ENCODE measurements at places on chromosomes 6 and 20.

- DNase-seq: peak; percentile 81
Measured at GRCh38 chr6:28586962-28587745, 61.5 kb downstream of the GPX5 start.

DNA sequence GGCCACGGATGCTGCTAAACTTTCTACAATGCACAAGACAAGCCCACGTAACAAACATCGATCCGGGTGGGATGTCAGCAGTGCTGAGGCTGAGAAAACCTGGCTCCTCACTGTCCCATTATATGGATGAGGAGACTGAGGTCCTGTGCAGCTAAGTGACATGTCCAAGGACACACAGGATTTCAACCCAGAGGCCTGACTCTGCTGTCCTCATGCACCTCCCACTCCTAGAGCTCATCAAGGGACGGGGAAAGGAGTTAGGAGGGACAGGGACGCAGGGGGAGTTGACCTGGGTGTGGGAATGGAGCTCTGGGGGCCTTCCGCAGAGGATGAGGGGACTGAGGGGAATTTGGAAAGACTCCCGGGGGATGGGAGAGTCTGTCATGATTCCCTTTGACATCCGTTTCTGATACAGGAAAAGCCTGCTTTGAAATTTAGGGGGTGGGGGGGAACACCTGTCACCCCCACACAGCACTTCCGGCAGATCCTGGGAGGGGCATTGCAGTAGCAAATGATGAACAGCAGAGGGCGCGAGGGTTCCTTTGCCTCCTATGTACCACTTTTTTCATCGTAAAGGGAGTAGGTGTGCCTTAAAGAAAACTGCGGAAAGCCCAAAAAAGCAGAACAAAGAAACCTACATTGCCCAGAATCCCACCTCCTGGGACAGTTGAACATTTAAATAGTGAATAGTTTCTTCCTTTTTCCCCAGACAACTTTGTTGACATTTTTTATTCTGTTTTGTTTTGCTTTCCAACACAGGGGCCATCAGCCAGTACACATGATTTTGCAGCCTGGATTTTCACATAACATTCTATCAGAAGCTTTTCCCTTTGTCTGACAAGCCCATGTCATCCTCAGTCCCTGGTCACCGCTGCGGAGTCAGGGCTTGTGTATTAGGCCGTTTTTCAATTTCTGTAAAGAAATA, 48.6 kb downstream of the SLC2A10 start:
- peak; percentile 74 for DNase-seq

DNA sequence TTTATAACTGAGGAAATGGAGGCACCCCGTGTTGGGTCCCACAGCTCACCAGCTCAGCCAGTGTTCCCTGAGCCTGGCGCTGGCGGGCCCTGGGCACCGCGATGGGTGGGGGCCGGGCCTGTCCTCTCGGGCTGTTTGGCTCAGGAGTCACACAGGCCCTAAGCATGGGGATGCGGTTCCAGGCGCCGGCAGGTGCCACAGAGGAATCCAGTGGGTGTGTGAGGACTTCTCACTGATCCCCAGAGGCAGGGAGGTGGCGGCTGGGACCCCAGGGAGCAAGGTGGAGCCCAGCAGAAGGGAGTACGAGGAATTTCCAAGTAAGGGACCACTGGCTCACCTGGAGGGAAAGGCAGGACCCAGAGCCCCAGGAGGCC, 57.5 kb downstream of the IRF4 start:
- peak; percentile 23 for DNase-seq

- DNase-seq: no peak
Measured at GRCh38 chr6:21616005-21616404, 22.5 kb downstream of the SOX4 start.

- DNase-seq: no peak
Measured at GRCh38 chr20:63387393-63387792, 26.2 kb upstream of the CHRNA4 start.

DNA sequence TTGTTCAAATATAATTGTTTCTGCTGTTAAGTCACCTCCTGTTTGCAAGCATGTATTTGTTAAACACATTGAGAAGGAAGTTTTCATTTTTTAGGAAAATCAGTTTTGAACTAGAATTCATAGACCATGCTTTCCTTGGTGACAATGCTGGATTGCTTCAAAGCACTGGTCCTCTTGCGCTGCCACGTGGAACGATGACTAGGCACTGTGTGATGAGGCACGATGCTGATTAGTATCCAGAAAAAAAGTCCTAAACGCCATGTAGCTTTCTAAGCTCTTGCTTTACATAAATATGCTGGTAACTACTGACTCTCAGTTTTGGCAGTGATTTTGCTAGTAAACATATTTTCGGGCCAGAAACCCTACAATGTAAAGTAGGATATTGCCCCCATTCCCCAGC, 11.1 kb upstream of the EXOC2 start:
- no peak for DNase-seq

DNA sequence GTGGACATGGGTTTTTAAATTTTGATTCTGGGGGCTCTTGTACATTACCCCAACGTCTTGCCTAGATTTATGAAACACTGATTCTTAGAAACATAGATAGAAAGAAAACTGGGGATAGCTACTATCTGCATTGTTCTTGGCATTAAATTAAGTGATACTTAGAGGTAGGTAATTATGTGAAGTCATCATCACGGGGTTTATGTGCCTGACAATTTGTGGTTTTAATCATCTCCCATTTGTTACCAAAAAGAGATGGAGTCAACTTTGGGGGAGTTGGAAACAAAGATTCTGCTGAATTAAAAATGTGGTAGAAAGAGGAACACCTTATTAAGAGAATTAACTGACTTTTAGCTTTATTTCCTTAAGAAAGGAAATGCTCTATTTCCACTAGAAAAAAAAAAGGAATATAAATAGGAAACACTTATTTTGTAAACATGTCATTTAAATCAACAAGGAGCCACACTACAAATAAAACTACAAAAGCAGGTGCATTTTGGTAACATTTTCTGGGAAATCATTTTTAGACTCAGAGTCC, 5.6 kb downstream of the TNFAIP3 start:
- no peak for DNase-seq

GRCh38 chr6:2764610-2765165, 505 bp upstream of the WRNIP1 start:
- DNase-seq: no peak

- no peak for DNase-seq
Measured at GRCh38 chr6:37640786-37641395, 56.8 kb downstream of the MDGA1 start.

GRCh38 chr6:137426007-137426689, 68.0 kb downstream of the OLIG3 start:
- no peak for DNase-seq

DNA sequence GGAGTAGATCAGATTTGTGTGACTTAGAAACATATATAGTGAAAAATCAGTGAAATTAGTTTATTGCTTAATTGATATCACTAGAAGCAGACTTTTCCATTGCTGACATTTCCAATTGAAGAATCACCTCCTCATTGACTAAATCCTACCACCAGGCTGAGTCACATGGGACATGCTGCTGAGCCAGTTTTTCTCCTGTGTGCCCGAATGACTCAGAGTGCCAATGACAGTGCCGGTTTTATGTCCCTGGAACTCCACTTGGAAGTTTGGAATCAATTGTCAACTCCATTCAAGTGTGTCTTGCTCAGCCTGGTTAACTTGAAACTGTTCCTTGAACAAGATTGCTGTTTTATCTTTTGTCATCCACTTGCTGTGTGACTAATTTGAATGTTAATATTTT, 316.1 kb upstream of the PRDM1 start:
- DNase-seq: no peak

- no peak for DNase-seq
Measured at GRCh38 chr20:61760321-61760720, 305.4 kb downstream of the TAF4 start.

- DNase-seq: no peak
Measured at GRCh38 chr6:689223-689622, 3.7 kb downstream of the EXOC2 start.

- no peak for DNase-seq
Measured at GRCh38 chr6:81820980-81821379, 68.5 kb upstream of the TENT5A start.

DNA sequence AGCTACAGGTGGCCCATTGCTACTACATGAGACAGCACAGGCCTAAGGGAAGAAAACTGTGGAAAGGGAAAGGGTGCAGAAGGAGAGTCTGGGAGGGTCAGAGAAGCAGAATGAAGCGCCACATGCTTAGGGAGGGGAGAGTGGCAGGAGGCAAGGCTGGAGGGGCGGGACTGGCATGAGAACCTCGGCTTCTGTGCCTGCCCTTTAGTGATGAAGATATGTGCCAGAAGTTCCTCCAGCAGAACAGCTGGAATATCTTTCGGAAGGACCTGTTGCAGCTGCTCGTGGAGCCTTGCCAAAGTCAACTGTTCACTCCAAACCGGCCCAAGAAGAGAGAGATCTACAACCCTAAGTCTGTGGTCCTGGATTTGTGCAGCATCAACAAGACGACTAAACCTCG, 61.8 kb downstream of the CNBD2 start:
- no peak for DNase-seq

DNA sequence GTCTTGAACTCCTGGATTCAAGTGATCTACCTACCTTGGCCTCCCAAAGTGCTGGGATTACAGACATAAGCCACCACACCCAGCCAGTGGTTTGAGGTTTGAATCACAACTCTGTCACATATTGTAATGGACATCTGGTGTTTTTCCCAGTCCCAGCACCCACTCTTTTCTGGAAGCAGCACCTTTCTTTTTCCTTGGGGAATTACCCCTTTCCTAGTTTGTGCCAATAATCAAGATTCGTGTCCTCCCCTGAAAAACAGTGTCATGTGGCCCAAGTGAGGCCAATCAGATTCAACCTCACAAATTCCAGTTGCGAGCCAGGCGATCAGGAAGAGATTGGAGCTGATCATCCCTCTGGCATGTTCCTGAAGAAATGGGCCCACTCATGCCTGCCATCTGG, 71.7 kb upstream of the SGK1 start:
- DNase-seq: no peak

GRCh38 chr20:2909953-2910352, 36.7 kb downstream of the PTPRA start:
- DNase-seq: no peak

DNA sequence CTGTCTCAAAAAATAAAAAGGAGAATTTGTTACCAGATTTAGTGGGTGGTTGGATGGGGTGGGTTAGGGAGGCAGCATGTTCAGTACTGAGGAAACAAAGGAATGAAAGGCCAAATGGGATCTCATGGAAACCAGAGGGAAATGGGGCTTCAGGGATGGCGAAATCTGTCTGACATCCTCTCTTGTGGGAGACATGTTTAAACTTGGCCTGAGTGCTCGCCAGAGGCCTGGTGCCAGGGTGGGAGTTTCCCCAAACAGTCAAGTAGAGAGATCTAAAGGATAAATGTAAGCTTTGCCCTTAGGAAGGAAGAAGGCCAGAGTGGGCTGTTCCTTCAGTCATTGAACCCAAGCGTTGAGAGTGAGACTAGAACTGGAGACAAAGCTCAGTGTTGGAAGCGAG, 61.9 kb upstream of the AKIRIN2 start:
- no peak for DNase-seq

GRCh38 chr20:45896641-45897161, 5.6 kb downstream of the CTSA start:
- DNase-seq: no peak

- no peak for DNase-seq
Measured at GRCh38 chr6:129385117-129385516, 324.9 kb downstream of the ARHGAP18 start.

DNA sequence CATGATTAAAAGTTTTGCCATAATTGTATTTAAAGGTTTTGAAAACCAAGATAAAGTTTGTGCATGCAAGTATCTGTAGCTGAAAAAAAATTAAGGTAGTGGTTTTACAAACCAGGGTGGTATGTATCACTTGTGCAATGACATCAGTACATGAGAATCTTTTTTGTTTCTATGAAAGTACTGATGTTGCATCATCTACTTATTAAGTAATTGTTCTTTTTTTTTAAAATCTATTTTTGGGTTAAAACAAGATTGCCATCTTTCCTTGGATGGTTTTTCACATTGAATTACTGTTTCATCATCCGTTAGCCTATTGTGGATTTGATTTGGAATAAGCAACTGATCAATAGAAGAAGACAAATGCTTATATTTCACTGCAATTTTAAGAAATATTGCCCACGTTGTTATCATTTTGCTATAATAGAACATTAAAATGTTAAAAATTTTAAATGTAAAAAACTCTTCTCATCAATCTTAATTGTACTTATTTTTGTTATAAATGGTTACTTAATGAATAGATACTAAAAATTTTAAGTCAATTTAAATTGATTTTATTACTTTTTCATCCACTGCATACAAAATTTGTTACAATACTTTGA, 39.8 kb upstream of the TAGAP start:
- no peak for DNase-seq

DNA sequence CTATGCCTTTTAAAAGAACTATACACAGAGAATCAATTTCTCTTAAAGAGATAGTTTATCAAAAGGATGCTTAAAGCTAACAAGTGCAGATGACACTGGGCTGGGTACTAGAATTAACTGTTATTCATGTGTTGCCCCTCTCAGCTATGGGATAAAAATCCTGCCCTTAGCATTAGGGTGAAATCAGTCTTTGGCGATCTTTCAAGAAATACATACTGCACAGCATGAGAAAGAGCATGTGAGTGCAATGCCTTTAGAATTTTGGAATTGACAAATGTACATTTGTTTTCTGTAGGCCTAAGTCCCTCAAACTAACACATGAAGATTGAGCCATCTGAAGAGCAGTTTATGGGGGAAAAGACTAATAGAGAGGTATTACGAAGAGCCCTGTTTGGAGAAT, 115.4 kb downstream of the ZFP64 start:
- DNase-seq: no peak

DNA sequence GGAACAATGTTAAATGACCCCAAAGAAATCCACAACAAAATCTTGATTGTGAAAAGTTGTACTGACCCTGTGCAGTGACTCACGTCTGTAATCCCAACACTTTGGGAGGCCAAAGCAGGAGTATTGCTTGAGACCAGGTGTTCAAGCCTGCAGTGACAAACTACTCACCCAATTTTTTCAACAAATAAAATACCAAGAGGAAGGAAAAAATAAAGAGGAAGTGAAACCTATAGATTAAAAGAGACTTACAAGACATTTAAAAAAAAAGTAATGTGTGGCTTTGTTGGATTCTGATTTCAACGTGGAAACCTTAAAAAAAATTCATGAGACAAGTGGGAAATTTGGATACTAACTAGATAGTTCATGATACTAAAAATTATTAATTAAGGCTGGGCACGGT, 31.9 kb downstream of the GINS1 start:
- DNase-seq: no peak

All from ecto neural progenitor cell (in vitro differentiated cells).